ENCODE measurements at places on chromosomes 2 and 18.

DNA sequence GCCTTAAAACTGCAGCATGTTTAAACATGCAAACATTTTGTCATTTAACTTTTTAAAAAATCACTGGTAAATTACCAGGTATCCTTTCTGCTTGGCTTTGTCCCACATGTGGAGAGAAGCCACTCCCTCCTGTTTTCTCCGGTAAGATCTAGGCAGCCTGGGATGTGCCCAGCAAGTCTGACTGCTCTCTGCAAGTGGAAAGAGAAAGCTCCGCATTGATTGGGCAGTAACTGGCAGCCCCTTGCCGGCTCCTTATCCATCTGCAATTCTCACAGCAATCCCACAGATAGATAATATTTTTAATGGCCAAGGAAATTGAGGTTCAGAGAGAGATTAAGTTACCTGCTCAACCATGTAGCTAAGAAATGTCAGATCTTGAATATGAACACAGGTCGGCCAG lies 136.1 kb downstream of the TMEM200C start:
- no peaks in the 10 kb centered on the region for H3K36me3 ChIP-seq
- peaks cover 22% of the 10 kb centered on the region for H3K27me3 ChIP-seq
- H3K27ac ChIP-seq = no peak overlapping the region

DNA sequence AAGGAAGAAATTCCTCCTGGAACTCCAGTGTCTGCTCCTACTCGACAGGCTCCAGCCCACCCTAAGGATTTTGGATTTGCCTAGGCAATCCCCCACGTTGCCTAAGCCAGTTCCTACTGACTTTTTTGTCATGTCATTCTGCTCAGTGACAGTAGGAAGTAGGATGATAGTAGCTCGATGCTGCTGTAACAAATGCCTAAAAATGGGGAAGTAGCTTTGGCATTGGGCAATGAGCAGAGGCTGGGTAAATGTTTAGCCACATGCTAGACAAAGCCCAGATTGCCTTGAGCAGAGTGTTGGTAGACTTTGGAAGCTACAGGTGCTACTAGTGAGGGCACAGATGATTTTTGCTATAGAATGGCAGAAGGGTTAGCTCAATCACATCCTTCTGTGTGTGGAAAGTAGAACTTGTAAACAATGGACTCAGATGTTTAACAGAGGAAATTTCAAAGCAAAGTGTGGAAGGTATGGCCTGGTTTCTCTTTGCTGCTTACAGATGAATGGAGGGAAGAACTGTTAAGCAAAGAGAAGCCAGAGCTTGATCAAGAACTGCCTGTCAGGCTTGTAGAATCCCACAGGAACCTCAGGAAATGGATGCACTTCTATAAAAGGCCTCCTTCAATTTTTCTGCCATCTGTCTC lies 154.8 kb downstream of the RNF144A start:
- H3K27ac ChIP-seq = no peak overlapping the region
- no peak overlapping the region for H3K4me3 ChIP-seq
- DNase-seq = no peak
- H3K4me1 ChIP-seq = no peaks in the 10 kb centered on the region

DNA sequence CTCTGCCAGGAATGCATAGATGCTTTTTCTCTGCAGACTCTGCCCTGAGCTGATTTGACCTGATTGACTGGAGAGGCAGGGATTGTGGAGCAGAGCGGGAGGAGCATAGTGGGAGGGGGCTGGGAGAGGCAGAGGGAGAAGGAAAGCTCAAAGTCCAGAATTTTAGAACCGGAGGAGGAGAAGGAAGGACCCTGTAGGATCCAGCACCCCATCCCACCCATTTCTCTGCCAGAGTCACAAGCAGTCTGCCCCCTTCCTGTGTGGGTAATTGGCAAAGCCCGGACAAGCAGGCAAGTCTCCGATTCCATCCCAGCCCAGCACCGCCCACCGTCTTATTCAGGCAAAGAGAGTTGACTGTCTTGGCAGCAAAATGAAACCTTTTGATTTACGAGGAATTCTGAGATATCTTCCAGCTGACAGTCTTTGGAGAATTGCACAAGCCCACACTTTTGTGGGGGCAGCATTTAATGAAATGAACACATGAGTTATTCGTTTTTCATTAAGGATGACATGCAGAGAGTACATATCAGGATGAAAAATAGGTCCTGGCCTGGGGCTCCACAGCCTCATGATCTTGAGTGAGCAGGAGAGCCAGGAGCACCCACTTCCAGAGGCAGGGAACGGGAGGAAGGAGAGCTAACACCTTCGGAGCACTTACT lies 103.1 kb downstream of the MCFD2 start:
- no peak overlapping the region for H3K4me3 ChIP-seq
- no peaks in the 10 kb centered on the region for H3K27me3 ChIP-seq
- H3K36me3 ChIP-seq = no peaks in the 10 kb centered on the region
- peak; percentile 57 for DNase-seq
- no peak overlapping the region for H3K27ac ChIP-seq

DNA sequence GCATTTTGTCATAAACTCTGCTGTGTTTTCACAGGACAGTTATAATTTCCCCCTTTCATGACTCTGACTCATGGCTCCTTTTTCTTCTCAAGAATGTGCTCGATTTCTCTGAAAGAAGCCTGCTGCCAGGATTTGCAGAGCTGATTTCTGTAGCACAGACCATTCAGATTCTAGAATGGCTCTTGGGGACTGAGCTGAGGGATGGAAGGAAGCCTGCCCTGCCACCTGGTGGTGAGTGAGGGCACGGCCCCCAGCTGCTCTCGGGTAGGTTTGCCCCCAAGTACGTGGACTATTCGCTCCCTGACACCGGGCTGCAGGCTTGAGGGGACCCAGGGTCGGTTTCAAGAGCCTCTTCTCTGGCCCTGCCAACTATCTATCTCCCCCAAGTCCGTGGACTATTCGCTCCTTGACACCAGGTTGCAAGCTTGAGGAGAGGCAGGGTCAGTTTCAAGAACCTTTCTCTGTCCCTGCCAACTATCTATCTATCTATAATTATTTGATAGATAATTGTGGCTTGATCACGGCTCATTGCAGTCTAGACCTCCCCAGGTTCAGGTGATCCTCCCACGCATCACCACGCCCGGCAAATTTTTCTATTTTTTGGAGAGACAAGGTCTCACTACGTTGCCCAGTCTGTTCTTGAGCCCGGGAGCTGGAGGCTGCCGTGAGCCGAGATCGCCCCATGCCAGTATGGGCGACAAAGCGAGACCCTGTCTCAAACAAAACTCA lies 1.4 kb upstream of the SMYD5 start:
- no peaks in the 10 kb centered on the region for H3K27me3 ChIP-seq
- H3K4me3 ChIP-seq = no peak overlapping the region
- peaks cover 15% of the 10 kb centered on the region for H3K4me1 ChIP-seq
- no peaks in the 10 kb centered on the region for H3K36me3 ChIP-seq

- no peaks in the 10 kb centered on the region for H3K36me3 ChIP-seq
- no peak overlapping the region for H3K27ac ChIP-seq
- H3K4me3 ChIP-seq = no peak overlapping the region
These were observed 104.0 kb downstream of the COBLL1 start for GRCh38 chr2:164737612-164738081.

GRCh38 chr2:96799623-96799935 lies 16.5 kb upstream of the CNNM3 start:
- no peaks in the 10 kb centered on the region for H3K4me1 ChIP-seq
- no peaks in the 10 kb centered on the region for H3K27me3 ChIP-seq
- no peak for DNase-seq
- H3K4me3 ChIP-seq = no peak overlapping the region
- no peak overlapping the region for H3K27ac ChIP-seq

DNA sequence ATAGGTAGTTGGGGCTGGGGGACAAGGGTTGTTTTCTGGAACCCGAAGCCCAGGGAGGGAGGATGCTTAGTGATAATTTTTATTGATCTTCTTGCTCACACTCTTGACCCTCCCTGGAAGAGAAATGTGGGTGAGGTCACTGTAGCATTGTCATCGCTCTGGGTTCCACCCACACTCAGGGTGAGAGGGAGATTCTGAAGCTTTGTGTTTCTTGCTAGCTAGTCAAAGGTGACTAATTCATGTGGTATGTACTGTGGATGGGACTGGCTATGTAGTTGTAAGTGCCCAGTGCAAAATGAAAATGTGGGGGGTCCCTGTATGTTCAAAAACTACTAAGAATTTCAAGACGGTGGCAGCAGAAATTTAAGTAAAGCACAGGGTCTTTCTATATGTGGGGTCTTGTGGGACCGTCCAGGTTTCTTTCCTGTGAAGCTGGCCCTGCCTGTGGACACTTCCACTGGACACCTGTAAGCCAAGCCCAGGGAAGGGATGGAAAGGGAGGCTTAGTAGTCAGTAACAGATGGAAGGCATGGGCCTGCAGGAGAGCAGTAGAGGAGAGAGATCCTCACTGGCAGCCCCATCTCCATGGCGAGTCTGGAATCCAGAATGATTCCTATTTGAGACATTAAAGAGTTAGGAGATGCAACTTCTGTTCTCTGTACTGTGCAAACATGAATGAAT lies 35.0 kb downstream of the TSN start:
- DNase-seq = peak; percentile 93
- H3K27me3 ChIP-seq = 0 out of 2 replicates have a peak, but pooled peaks cover 8% of the 10 kb centered on the region
- H3K4me1 ChIP-seq = peaks cover 12% of the 10 kb centered on the region
- no peak overlapping the region for H3K4me3 ChIP-seq
- H3K27ac ChIP-seq = no peak overlapping the region

- no peaks in the 10 kb centered on the region for H3K27me3 ChIP-seq
- no peak for DNase-seq
- H3K27ac ChIP-seq = peak overlapping the region; percentile 33
- H3K36me3 ChIP-seq = no peaks in the 10 kb centered on the region
These were observed 1.8 kb upstream of the AGBL5 start for GRCh38 chr2:27049422-27050280.

GRCh38 chr2:72576459-72576858 lies 249.4 kb downstream of the EXOC6B start:
- H3K4me3 ChIP-seq = no peak overlapping the region
- H3K4me1 ChIP-seq = no peaks in the 10 kb centered on the region
- no peaks in the 10 kb centered on the region for H3K27me3 ChIP-seq
- H3K36me3 ChIP-seq = no peaks in the 10 kb centered on the region
- H3K27ac ChIP-seq = no peak overlapping the region
- no peak for DNase-seq

GRCh38 chr2:37471994-37472393 lies 127.6 kb downstream of the QPCT start:
- H3K27ac ChIP-seq = peak overlapping the region; percentile 82
- H3K27me3 ChIP-seq = no peaks in the 10 kb centered on the region
- H3K4me3 ChIP-seq = no peak overlapping the region
- peak; percentile 86 for DNase-seq
- H3K4me1 ChIP-seq = peaks cover 31% of the 10 kb centered on the region

GRCh38 chr2:99522157-99522556 lies 32.3 kb upstream of the REV1 start:
- H3K4me3 ChIP-seq = no peak overlapping the region
- H3K36me3 ChIP-seq = no peaks in the 10 kb centered on the region
- no peak for DNase-seq
- H3K4me1 ChIP-seq = no peaks in the 10 kb centered on the region
- no peak overlapping the region for H3K27ac ChIP-seq

- no peak for DNase-seq
- no peaks in the 10 kb centered on the region for H3K36me3 ChIP-seq
- no peak overlapping the region for H3K27ac ChIP-seq
- peak overlapping the region; percentile 80 for H3K4me3 ChIP-seq
- H3K27me3 ChIP-seq = no peaks in the 10 kb centered on the region
These were observed 679 bp downstream of the RNF144A start for GRCh38 chr2:6917761-6918421.

DNA sequence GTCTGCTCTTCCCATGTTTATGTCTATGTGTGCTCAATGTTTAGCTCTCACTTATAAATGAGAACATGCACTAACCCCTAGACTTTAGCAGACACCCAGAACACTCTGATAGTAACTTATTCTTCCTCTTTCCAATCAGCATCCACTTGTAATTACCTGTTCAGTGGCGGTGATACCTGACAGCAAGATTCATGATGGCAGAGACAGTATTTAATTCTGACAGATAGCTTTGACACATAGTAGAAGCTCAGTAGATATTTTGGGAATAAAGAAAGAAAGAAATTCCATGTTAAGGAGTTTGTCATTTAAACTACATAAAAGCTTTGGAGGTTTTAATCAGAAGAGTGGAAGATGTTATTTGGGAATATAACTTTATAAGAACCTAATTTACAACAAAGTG lies 171.3 kb downstream of the CDH7 start:
- no peak overlapping the region for H3K27ac ChIP-seq
- H3K27me3 ChIP-seq = no peaks in the 10 kb centered on the region
- H3K36me3 ChIP-seq = no peaks in the 10 kb centered on the region

- H3K4me3 ChIP-seq = no peak overlapping the region
- H3K36me3 ChIP-seq = no peaks in the 10 kb centered on the region
- H3K27me3 ChIP-seq = no peaks in the 10 kb centered on the region
- H3K4me1 ChIP-seq = no peaks in the 10 kb centered on the region
- no peak for DNase-seq
These were observed 21.5 kb upstream of the ZEB2 start for GRCh38 chr2:144541396-144541795.

- H3K27me3 ChIP-seq = no peaks in the 10 kb centered on the region
- H3K4me1 ChIP-seq = no peaks in the 10 kb centered on the region
- no peak overlapping the region for H3K4me3 ChIP-seq
- H3K27ac ChIP-seq = no peak overlapping the region
These were observed 27.5 kb upstream of the FAM124B start for GRCh38 chr2:224429441-224429810.

GRCh38 chr2:163348857-163349380 lies 386.9 kb downstream of the FIGN start:
- H3K4me1 ChIP-seq = peaks cover 25% of the 10 kb centered on the region
- H3K27ac ChIP-seq = 0 out of 2 replicates have a peak overlapping the region, but pooled peaks have one; percentile 11
- H3K27me3 ChIP-seq = no peaks in the 10 kb centered on the region
- DNase-seq = peak; percentile 91
- H3K36me3 ChIP-seq = no peaks in the 10 kb centered on the region

DNA sequence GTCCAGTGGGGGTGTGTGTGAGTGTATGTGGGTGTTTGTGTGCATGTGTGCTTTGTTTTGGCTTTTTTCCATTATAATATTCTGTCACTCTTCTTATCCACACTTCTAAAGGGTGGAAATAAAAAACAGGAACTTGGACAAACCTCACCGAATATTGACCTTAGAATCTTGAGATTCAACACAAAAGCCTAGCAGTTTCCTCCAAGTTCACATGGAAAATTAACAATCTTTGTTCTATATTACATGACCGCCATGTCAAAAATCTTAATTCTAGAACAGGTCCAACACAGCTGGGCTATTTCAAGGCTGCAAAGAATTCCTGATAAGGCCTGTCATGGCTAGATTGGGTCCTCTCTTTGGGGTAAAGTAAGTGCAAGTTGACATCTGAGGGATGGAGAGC lies 169.3 kb upstream of the OSR1 start:
- no peaks in the 10 kb centered on the region for H3K4me1 ChIP-seq
- H3K36me3 ChIP-seq = no peaks in the 10 kb centered on the region
- H3K27ac ChIP-seq = no peak overlapping the region
- H3K27me3 ChIP-seq = no peaks in the 10 kb centered on the region

DNA sequence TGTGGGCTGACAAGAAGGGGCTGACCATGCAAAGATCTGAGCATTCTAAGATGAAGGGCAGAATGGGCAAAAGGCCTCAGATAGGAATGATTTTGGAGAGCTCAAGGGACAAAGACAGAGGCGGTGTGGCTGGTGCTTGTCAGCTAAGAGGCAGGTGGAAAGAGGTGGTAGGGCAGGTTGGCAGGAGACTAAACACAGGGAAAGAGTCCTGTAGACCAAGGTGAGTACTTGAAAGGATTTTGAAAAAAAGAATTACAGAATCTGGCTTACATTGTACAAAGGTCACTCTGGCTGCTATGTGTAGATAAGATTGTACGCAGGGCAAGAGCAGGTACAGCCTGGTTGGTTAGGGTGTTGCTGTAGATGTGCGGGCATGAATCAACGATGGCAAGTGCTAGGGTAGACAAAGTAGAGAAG lies 50.6 kb downstream of the STK39 start:
- peaks cover 34% of the 10 kb centered on the region for H3K4me1 ChIP-seq
- DNase-seq = no peak
- H3K27ac ChIP-seq = no peak overlapping the region
- H3K36me3 ChIP-seq = no peaks in the 10 kb centered on the region
- H3K27me3 ChIP-seq = no peaks in the 10 kb centered on the region

Data from PC-3 (cell line).